ENCODE measurements at places on chromosomes 3 and 15.

GRCh38 chr3:17352620-17353019 is 389.8 kb downstream of the TBC1D5 start:
- ATAC-seq = no peak

- no peak for ATAC-seq
These were observed 1.7 kb downstream of the KNL1 start for GRCh38 chr15:40595773-40596172.

DNA sequence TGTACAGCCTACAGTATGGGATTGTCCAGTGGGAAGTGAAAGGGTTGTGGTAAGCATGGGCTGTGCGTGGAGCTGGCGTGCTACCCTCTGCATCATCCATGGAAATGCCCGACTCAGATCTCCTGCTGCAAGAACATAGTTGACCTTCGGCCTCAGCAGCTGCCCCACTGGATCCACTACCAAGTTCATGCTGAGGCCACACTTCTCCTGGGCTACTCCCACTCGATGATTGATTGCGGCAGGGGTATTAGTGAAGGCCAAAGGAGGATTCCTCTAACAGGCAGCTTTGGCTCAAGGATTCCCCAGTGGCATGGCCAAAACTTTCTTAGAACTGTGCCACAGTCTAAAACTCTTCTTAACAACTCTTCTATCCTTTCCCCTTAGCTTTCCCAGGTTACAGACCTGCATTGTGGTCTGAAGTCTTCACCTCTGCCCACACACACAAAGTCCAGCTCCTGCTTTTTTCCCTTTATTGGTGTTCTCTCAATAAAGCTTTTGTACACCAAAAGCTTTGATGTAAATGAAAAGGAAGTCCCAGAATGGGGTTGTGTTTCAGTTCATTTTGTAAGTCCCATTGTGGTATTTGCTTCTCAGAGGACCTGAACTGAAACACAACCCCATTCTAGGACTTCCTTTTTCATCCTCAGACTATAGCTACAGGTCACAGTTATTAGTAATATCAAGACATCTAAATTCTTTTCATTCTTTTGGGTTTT is 4.9 kb upstream of the TBC1D5 start:
- no peak for ATAC-seq

DNA sequence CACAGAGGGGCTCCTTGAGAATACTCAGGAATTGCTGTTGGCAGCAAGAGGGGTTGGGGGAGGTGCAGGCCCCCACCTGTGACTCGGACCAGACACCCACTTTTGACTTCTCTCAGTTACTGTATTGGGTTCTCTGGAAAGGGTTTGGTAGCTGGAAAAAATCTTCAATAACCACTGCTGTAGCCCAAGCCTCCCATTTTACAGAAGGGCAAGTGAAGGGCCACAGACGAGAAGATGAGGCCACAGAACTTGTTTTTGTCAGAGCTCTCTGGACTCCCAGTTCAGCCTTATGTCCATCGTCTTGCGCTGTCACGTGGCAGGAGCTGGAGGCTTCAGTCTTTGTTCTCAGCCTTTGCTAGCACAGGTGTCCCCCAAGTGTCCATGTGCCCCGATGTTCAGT is 12.7 kb upstream of the TATDN2 start:
- ATAC-seq = no peak

DNA sequence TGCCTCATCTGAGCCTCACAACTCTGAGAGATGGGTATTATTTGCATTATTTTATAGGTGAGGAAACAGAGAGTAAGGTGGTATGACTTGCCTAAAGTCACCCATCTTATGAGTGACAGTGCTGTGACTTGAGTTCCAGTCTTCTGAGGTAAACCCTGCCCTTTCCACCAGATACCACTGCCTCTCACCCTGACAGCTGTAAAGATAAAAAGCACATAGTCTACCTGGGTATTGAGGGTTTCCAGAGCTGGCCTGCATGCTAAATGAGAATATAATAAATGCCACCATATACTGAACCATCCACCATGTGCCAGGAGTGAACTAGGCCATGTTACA is 25.6 kb downstream of the RASGRP1 start:
- no peak for ATAC-seq

DNA sequence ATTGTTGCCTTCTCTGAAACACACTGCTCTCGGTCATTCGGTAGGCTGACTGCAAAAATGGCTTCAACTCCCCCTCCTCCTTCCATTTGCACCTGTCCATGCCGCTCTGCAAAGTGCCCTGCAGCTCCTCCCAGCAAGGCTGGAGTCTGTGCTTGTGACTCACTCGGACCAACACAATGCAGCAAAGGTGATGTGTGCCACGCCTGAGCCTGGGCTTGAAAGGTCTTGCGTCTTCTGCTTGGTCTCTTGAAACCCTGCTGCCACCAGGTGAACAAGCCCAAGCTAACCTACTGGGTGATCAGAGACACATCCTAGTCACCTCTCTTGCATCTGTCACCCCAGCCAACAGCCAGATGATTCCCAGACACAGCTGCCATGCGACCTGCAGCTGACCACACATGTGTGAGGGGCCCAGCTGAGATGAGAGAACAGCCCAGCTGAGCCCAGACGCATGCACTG is 71.1 kb downstream of the MGLL start:
- no peak for ATAC-seq

GRCh38 chr3:157112536-157112935 is 47.4 kb downstream of the CCNL1 start:
- no peak for ATAC-seq

- ATAC-seq = no peak
These were observed 9.0 kb downstream of the ACP3 start for GRCh38 chr3:132326251-132326650.

DNA sequence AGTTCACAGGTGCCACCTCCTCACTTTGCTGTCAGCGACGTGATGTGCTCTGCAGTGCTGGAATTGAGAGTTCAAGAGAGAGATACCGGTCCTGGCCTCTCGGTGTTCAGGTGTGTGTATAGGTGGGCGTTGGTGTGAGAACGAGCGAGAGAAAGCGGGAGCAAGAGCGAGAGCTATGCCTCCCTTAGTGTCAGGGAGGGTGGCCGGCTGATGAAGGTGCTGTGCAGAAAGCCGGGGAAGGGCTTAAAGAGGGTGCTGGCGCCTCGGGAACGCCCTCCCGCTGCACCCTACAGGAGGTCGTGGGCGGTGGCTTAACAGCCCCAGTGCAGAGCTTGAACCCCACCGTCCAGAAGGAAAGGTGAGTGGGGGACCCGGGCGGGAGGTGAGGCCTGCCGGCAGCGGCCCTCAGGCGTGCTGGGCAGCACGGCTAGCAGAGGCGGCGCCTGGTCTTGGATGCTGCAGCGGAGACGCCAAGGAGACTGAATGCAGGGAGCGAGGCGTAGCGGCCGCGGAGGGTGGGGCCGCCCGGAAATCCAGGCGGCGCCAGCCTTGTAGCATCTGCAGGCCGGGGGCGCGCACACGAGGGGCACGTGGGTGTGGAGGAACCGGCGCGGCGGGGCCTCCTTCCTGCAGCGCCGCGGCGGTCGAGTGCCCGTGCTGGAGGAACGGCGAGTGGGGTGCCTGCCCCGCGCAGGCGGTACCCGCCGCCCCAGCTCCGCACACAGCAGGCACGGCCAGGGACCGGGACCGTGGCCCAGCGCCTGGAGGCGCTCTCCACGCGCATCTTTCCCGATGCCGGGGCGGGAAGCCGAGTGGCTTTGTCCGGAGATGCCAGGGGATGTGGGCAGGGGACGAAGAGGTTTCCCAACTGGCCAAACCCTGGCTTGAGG is 246.8 kb upstream of the TOPAZ1 start:
- ATAC-seq = peak; percentile 66

DNA sequence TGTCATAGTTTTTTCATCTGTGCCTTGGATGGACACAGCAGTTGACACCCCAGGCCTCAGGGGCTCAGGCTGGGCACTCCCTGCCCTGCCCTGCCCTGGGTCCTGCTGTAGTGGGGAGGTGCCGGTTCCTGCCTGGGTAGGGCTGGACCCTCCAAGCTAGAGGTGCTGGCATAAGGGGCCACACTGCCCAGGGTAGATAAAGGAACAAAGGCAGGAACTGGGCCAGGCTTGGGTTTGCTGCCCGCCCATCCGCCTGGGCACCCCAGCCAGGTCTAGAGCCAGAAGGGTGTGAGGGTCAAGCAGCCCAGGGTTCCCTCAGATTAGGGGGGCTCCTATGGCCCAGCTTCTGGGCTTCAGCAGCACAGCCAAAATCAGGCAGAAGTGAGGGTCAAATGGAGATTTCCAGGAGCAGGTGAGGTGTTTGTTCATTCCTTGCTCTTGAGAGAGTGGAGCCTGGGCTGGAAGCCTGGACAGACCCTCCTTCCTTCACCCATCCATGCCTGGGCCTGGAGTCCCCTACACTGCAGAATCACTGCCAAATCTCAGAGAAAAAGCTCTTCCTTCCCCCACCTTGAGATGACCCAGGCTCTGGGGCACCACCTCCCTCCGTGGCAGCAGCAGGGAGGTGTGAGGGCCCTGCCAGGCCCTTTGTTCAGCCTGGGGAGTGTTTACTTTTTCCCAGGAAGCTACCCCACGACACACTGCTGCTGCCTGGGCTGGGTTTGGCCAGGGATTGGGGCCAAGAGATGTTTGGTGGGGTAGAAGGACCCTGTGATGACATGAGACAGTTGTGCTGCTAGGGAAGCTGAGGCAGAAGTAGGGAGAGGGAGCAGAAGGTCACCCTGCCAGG is 7.1 kb downstream of the SEMA3F start:
- no peak for ATAC-seq

GRCh38 chr3:39716849-39717248 is 92.6 kb upstream of the MYRIP start:
- ATAC-seq = no peak

DNA sequence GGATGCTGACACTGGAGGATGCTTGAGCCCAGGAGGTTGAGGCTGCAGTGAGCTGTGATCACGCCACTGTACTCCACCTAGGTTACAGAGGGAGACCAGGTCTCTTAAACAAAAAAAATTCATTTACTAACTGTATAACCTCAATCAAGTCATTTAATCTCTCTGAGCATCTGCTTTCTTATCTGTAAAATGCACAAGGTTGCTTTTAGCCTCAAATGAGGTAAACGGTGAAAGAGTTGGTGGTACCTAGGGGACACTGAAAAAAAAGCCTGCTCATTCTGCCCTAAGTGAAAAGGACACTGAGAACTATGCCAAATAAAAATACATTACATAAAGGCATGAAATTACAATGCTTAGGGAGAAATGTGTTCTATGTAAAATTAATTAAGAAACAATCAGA is 3.4 kb downstream of the PP2D1 start:
- ATAC-seq = no peak

DNA sequence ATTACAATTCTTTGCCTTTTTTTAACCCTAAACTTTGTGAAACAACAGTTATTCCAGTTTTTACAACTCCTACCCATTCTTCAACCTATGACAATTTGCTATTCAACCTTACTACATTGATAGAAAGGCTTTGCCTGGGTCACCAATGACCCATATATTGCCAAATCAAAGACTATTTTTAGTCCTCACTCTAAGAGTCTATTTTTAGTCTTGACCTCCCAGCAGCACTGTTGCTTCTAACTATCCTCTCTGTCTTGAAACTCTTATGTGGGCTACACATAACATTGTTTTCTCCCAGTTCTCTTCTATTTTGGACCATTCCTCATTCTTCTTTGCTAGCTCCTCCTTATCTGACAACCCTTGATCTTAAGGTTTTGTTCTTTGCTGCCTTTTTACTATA is 71.4 kb downstream of the C3orf80 start:
- no peak for ATAC-seq

- ATAC-seq = no peak
These were observed 278.1 kb downstream of the THSD4 start for GRCh38 chr15:71393383-71393782.

DNA sequence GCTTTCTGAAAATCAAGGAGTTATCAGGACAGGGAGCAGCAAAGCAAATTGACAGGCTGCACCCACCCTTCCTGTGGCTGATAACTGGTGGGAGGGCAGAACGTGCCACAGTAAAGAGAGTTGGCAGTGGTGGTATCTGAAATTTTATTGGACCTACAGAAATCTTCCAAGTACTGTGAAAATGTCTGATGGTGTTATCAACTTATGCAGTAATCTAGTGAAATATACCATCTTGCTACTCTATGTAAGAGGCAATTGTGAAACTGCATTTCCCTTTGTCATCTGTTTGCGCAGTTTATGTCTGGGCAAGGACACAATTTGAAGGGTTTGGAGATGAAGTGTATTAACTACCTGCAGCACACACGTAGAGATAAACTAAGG is 1.5 kb downstream of the PLCL2 start:
- no peak for ATAC-seq

DNA sequence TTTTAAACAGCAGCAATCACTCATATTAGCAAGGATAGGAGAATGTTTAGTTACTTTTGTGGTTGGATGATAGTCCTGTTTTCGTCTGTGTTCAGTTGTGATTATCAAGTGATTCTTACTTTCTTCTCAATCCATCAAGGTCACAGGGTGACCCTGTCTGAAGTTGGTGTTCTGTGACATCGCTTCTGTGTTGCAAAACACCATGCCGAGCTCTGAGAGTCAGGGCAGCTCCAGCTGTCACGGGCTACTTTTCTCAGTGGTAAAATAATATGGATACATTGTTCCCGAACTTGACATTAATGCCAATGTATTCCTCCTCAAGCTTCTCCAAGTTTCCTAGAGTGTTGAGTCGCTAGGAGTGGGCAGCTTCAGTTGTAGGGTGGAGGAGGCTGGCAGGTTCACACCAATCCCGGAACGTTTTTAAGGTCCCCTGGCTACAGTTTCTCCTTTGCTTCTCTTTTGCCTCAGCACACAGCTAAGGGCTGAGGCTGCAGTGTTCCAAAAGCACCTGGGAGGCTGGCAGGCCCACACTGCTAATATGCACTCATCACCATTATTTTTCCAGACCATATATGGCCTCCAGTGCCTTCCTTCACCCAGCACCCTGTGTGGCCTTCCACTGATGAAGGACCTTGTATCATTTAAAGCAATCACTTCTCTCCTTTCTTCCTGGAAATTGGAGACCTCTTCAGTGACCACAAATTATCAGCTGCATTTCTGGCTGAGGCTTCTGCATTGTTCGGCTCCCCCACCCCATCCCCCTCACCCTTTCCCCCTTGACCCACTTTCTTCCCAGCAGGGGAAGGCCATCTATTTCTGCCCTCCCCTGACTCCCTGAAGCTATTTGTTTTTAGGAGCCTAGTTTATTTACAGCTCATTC is 25.8 kb downstream of the COLQ start:
- ATAC-seq = peak; percentile 68

- peak; percentile 59 for ATAC-seq
These were observed 515.1 kb downstream of the GABRG3 start for GRCh38 chr15:27486051-27486450.

DNA sequence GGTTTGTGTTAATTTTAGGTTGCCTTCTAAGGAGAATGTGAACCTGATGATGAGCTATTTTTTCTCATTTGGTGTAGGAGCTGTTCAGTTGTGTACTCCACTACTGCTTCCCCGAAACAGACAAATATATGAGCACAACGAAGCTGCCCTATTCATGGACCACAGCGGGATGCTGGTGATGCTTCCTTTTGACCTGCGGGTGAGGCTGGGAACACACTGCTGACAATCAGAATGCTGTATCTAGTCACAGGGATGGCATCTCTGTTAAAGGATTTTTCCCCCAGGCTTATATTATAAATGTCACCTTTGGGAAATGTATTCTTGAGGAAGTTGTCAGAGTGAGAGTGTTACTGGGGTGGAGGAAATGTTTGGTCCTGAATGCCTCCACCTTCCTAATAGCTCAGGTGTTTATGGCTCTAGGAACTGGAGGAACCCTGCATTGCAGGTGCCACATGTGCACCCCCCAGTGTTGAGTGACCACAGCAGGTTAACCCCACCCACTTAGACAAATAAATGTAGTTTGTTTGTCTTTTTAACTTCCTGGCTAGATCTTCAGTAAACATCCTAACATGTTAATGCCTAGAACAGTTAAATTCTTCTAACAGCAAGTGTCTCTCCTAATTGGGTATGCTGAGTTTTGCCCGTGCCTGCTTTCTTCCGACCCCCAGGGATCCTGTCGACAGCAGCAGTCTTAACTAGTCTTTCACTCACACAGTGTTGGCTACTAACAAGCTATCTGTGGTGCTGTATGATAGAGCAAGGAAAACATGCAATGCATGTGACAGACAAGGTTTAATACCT is 35.7 kb downstream of the SRP14 start:
- no peak for ATAC-seq
